GM12878 (cell line): ENCODE measurements at places on chromosomes 11 and 22. TPM values are rescaled to one million over a fixed set of nuclear protein-coding genes. Genes with fewer than 3 reads are reported as not detected.

Gene HEPHL1
- 0.04 TPM in 1 of 2 replicates, not detected in the other for polyA plus RNA-seq

Gene LINC01488
- not detected in 2 replicates for polyA plus RNA-seq

Gene ASRGL1
- polyA plus RNA-seq, result 10.5 and 12.1 TPM in 2 replicates

Gene SEC14L6
- polyA plus RNA-seq, result not detected in 2 replicates

Gene GPR137
- polyA plus RNA-seq, result 17.6 and 18.6 TPM in 2 replicates

Gene C22orf23
- 0.38 TPM in 1 of 2 replicates, not detected in the other for polyA plus RNA-seq

Gene ADAMTS15
- not detected in 2 replicates for polyA plus RNA-seq
